Activated CD4-positive, CD25-positive, alpha-beta regulatory T cell (primary cell): ENCODE measurements at places on chromosomes 13 and 19.

- no peak for DNase-seq
These were observed 302.6 kb downstream of the PCDH9 start for GRCh38 chr13:66927562-66927961.

GRCh38 chr13:23159205-23159759 is 21.5 kb upstream of the SGCG start:
- DNase-seq = no peak

DNA sequence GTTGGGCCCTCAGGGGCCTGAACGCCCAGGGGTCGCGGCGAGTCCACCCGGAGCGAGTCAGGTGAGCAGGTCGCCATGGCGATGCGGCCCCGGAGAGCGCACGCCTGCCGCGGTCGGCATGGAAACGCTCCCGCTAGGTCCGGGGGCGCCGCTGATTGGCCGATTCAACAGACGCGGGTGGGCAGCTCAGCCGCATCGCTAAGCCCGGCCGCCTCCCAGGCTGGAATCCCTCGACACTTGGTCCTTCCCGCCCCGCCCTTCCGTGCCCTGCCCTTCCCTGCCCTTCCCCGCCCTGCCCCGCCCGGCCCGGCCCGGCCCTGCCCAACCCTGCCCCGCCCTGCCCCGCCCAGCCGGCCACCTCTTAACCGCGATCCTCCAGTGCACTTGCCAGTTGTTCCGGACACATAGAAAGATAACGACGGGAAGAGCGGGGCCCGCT is at the start of gene CCNA1:
Gene CCNA1 (plus strand): TSS at position 390 of the 439 bp plus-strand sequence. CDS start 562 bp downstream, outside the sequence.
- DNase-seq = no peak

- no peak for DNase-seq
These were observed 10.7 kb downstream of the TM6SF2 start for GRCh38 chr19:19262190-19263057.

DNA sequence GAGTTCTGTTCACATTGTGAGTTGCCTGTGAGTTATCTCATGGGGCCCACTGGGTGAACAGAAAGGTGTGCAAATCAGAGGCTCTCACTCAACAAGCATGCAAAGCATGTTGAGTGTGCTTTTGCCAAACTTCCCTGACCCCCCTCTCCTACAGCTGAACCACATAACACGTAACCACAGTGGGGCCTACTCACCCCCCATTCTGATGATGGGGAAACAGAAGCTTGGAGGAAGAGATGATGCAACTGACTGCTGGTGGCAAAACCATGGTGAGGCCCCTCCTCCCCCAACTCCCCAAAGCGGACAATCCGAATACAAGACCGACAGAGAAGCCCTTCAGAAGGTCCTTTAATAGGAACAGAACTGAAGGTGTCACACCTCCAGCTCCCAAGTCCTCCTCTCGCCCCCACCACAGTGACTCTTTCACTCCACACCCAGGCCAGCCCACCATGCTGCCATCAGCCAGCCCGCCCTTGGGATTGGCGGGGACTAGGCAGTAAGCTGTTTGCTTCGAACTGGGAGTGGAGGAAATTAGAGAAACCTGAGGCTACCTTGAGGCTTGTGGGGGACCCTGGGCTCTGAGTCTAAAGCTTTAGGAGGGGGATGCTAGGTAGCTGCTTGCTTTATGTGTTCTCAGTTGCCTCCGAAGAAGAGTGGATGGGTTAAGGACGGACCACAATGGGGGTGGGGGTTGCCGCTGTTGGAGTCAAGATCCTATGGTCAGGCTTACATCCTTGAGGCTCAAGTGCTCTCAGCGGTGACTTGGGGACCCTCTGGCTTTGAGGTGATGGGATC is 3.8 kb downstream of the ZNF784 start:
- no peak for DNase-seq

- peak; percentile 95 for DNase-seq
These were observed 45.4 kb downstream of the SMIM24 start for GRCh38 chr19:3434630-3435553.

DNA sequence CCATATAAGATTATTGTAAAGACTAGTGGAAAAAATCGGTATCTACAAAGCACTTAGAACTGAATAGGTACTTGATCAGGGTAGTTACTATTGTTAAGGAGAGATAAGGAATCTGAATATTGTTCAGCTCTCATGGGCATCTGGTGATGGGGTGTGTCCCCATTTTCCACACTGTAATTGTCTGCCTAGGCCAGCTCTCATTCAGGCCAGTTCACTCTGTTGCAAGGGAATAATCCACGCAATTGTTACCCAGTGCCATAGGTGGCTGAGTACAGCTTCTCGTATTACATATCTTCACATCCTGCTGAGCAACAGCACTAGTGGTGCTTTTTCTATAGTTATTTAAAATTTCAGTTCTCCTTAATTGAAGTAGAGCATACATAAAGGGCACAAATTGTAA is 45.6 kb upstream of the C13orf42 start:
- no peak for DNase-seq

GRCh38 chr13:40613192-40613818 is 53.1 kb downstream of the FOXO1 start:
- DNase-seq = no peak

GRCh38 chr13:69947582-69947981 is 160.0 kb upstream of the ATXN8OS start:
- no peak for DNase-seq

- DNase-seq = peak; percentile 28
These were observed 9.7 kb upstream of the USE1 start for GRCh38 chr19:17205237-17206140.

DNA sequence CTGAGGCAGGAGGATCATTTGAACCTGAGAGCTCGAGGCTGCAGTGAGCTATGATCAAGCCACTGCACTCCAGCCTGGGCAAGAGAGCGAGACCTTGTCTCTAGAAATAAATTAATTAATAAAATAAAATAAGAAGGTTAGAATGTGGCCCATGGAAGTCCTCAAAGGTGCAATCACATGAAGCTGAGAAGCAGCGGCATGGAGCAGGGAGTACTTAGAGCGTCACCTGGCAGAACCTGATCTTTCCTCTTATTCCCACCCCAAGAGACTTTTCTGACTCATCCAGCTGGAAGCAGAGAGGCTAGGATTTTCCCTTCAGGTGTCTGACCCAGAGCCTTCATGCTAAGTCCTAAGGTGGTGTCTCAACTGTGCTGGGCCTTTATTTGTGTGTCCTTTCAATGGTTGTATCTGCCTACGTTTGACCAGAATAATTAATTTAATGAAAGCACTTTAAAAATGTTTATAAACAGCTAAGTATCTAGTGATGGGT is 8.9 kb upstream of the MRPS31 start:
- no peak for DNase-seq

GRCh38 chr19:35883882-35884281 is 15.5 kb downstream of the APLP1 start:
- no peak for DNase-seq

DNA sequence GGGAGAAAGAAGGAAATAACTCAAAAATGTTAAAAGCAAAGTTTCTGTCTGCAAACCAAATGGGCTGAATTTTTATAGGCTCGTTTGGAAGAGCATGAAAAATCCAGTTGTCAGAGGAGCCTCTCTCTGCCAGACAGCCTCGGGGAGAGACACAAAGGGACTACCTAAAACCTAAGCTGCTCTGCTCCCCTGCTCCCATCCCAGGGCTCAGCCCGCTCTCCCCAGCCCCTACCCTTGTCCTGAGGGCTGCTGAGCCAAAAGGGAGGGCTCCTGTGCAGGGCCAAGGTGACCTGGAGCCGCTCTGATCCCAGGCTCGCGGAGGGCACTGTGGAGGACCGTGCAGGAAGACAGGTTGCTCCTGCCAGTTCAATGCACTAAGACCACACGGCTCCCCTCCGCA is 96.7 kb upstream of the UQCRFS1 start:
- no peak for DNase-seq

DNA sequence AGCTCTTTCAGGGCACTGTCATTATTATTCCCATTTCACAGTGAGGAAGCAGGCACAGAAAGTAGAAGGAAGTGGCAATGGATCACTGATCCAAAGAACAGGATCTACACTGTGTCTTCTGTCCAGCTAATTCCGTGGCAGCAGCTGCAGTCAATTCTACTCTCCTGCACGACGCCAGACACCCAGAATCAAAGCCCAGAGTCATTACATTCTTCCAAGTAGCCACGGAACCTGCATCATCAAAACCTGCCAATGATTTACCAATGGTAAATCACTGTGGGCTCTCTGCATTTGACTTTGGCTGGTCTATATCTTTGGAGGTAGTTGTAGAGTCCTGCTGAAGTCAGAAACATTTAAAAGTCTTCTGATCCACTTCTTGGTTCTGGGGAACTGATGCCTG is 767.7 kb downstream of the LIG4 start:
- no peak for DNase-seq

- DNase-seq = no peak
These were observed 77.9 kb downstream of the TRPC4 start for GRCh38 chr13:37791699-37792098.

- no peak for DNase-seq
These were observed 23.4 kb downstream of the PCCA start for GRCh38 chr13:100112186-100112838.

DNA sequence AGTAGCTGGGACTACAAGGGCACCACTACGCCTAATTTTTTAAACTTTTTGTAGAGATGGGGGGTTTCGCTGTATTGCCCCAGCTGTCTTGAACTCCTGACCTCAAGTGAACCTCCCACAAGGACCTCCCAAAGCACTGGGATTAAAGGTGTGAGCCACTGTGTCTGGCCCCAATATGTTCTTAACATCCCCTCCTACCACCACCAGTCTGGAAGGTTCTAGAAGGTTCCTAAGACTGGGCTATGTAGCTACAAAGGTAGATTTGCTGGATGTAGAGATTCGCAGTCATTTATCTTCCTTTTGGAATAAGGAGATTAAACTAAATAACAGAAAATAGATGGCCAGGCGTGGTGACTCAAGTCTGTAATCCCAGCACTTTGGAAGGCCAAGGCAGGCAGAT is 5.3 kb downstream of the HSD17B14 start:
- no peak for DNase-seq

DNA sequence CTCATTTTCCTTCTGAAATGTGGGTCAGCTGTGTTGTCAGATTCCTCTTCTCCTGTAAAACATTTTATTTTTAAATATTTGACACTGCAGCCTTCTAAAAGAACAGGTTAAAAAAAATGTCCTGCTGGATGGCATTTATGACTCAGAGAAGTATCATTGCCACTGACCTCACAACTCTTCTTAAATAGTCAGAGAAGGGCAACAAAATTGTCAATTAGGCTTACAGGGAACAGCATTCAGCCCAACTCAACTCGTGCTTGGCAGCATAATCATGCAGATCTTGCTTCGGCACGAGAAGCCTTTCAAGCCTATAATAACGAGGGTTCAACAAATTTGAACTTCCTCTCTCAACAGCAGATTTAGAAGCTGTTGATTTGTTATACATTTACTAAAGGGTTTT is 296.7 kb upstream of the DACH1 start:
- DNase-seq = no peak

DNA sequence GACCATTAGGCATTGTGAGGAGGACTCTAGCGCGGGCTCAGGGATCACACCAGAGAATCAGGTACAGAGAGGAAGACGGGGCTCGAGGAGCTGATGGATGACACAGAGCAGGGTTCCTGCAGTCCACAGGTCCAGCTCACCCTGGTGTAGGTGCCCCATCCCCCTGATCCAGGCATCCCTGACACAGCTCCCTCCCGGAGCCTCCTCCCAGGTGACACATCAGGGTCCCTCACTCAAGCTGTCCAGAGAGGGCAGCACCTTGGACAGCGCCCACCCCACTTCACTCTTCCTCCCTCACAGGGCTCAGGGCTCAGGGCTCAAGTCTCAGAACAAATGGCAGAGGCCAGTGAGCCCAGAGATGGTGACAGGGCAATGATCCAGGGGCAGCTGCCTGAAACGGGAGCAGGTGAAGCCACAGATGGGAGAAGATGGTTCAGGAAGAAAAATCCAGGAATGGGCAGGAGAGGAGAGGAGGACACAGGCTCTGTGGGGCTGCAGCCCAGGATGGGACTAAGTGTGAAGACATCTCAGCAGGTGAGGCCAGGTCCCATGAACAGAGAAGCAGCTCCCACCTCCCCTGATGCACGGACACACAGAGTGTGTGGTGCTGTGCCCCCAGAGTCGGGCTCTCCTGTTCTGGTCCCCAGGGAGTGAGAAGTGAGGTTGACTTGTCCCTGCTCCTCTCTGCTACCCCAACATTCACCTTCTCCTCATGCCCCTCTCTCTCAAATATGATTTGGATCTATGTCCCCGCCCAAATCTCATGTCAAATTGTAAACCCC is 2.8 kb upstream of the CEACAM5 start:
- no peak for DNase-seq

DNA sequence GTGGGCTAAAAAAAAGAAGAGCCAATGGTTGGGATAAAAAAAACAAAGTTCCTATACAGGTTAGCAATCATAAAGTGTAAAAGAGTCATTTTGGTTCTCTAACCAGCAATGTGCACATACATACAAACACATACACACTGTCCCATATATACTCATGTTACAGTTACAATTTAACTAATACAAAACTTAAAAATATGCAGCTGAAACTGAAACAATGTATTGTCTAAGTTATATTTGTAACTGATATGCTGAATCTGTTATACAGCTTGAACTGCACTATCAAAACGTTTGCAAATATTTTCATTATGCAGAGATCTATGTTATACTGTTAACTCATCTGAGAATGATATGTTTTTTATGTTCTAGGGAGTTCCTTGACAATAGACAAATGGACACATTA is 173.7 kb downstream of the KLF12 start:
- no peak for DNase-seq

GRCh38 chr13:28601581-28601980 is 57.3 kb upstream of the POMP start:
- DNase-seq = no peak

GRCh38 chr13:82116422-82116989 is 1765.8 kb downstream of the SLITRK1 start:
- no peak for DNase-seq

DNA sequence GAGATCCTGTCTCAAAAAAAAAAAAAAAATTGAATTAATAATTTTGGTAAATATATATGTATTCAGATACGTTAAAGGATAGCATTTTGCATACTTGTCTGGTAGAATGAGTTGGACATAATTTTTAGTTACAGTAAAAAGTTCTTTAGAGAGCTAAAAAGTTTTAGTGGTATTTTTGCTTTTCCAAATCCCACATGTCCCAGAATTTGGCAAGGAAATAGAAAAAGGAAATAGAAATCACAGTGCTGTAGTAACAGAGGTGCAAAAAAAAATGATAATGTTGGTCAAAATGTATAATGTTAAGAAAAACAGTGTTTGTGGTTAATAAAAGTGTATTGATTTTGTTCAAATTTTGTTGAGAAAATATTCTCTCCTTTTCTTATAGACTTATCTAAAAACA is 96.8 kb downstream of the LRCH1 start:
- no peak for DNase-seq

DNA sequence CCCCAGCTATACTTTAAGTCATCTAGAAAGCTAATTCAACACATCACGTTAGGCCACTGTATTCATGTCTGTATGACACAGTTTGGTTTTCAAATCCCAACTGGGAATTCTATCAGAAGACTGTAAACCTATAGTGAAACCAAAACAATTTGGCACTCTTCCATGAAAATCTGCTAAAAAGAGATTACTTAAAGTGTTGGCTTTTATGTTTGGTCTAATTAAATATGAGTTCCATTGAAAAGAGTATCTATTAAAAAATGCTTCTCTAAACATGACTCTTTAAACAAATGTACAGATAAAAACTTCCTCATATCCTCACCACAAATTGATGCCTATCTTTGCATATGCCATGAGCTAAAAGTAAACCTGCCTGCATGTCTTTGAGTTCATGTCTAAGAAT is 25.4 kb downstream of the PCDH9 start:
- DNase-seq = no peak
